ENCODE measurements at places on chromosomes 1 and 21.

GRCh38 chr1:242243472-242243871 lies 244.6 kb upstream of the MAP1LC3C start:
- peak; percentile 10 for DNase-seq

DNA sequence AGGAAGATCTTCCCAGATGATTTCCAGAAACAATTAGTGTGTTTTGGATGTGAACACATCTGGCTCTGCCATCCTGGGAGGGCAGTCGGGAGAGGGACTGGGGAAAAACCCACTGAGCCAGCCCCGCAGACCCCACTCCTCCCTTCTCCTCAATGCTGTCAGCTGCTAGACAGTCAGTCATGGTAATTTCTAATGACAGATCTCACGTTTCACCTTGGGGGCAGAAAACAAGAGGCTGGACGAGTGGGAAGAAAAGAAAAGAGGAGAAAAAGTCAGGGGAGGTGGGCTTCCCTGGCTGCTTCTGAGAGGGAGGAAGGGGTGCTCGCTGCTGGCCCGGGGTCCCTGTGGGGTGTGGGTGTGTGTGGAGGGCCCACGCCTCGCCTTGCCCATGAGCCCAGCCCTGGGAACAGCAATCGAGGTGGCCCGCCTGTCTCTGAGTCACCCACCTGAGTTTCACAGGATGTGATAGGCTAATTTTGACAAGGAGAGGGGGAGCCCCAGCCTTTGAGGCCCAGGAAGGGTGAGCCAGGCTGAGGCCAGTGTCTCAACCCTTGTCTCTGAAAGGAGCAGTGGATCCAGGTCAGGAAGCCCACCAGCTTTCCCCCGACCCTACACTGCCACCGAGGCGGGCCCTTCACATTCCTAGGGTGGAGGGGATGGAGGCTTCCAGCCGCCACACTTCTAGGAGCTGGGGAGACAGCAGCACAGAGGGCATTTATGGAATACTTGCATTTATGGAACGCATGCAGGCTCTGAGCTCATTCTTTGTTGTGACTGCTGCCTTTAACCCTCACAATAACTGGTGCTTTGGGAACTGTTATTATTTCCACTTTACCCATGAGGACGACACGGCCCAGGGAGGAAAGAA lies 49.1 kb upstream of the IFNLR1 start:
- no peak for DNase-seq

- DNase-seq: peak; percentile 45
Measured at GRCh38 chr1:246161626-246162025, 345.5 kb downstream of the SMYD3 start.

- DNase-seq: no peak
Measured at GRCh38 chr1:160641323-160642280, 5.2 kb downstream of the SLAMF1 start.

DNA sequence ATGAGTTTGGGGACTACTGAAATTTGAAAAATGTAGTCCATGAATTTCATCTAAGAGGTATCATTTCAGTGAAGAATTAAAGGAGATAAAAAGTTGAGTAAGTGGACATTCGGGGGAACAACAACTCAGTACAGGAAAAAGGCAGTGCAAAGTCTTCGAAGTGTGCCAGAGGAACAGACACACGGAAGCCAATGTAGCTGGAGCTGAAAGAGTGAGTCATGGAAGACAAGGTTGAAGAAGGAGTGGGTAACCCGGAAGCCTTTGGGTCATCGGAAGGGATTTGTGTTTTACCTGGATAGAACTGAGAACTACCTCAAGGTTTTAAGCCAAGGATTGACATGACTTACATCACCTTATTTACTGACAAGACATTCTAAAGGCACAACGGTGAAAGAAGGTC lies 733.4 kb downstream of the NCAM2 start:
- no peak for DNase-seq

GRCh38 chr1:185385991-185386390 lies 68.9 kb upstream of the IVNS1ABP start:
- no peak for DNase-seq

- no peak for DNase-seq
Measured at GRCh38 chr1:234125283-234125682, 220.8 kb downstream of the SLC35F3 start.

- peak; percentile 55 for DNase-seq
Measured at GRCh38 chr1:168112673-168113305, 23.9 kb downstream of the GPR161 start.

- DNase-seq: no peak
Measured at GRCh38 chr1:157978586-157979403, 14.7 kb upstream of the KIRREL1 start.

DNA sequence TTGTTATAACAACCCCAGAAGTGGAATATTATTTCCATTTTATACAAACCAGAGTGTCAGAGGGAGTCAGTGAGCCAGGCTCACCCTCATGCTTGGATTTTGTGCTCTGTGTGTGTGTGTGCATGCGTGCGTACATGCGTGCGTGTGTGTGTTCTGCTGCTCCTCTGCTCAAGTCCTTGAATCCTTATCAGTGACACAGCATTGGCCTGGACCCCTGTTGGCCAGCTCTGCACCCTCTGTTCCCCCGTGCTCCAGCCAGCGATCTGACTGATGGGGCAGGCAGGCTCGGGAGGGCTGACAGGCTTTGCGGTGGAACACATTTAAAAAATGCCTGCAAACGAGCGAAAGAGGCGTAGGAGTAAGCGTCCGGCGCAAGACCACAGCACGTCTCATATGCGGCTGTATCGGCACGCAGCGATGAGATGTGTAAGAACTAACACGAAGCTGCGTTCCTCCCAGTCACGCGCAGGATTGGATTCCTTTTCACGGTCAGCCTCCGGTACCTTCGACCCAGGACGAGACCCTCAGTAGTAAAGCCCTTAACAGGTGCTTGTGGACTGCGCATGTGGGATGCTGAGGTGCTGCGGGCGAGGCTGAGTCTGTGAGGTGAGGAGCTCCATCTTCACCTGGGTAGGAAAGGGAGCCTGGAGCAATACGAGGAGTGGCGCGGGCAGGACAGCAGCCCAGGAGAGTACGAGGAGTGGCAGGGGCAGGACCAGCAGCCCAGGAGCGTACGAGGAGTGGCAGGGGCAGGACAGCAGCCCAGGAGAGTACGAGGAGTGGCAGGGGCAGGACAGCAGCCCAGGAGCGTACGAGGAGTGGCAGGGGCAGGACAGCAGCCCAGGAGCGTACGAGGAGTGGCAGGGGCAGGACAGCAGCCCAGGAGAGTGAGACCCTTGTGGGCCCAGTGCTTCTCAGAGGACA lies 130.9 kb downstream of the GALNT2 start:
- no peak for DNase-seq

- DNase-seq: no peak
Measured at GRCh38 chr1:4797429-4797828, 143.0 kb downstream of the AJAP1 start.

DNA sequence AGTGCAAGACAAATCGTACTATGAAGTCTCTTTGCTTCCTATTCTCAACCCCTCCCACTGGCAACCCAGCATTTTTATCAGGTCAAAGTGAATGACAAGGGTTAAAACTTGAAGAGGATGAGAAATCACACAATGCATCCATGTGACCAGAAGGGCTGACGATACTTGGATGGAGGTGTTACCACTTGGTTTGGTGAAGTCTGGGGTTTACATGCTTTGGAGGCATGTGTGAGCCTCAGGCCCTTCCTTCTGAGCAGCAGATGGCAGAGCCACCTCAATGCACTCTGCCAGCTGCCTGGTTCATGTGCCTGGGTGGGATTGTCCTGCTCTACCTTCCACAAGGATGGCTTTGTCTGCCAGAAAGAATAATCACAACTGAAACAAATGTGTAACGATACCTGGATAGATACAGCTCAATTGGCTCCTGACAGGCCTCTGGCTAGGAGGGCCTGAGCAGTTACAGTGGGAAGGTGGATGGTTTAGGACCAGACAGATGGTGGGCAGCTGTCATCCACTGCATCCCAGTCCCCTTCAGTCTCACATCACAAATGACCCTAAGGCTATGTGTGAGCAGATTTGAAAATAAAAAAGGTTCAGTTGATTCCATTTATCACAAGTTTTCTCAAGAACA lies 51.5 kb upstream of the CNIH3 start:
- DNase-seq: peak; percentile 69

Measured in myocyte (in vitro differentiated cells).